ENCODE measurements at places on chromosomes 2 and 18. TPM values are rescaled to one million over a fixed set of nuclear protein-coding genes. Genes with fewer than 3 reads are reported as not detected.

Gene IL1F10
- total RNA-seq: 0.09 TPM

Gene KCNJ13
- not detected for total RNA-seq

Gene SLC20A1
- 164 TPM for total RNA-seq

Gene FIGN
- total RNA-seq: 2.1 TPM

Gene APCDD1
- total RNA-seq: 0.06 TPM

Gene ALPI
- total RNA-seq: not detected

Gene HNRNPLL
- 24.2 TPM for total RNA-seq

Gene CXCR1
- total RNA-seq: not detected

Gene CDC42EP3
- total RNA-seq: 95.3 TPM

Gene BOLL
- not detected for total RNA-seq

Gene VWA3B
- not detected for total RNA-seq

Gene SLC30A3
- total RNA-seq: 3.4 TPM

Gene HOXD13
- total RNA-seq: 0.18 TPM

Gene UBXN4
- 43.1 TPM for total RNA-seq

Gene TMEM247
- not detected for total RNA-seq

Gene SAG
- total RNA-seq: not detected

Gene SLC8A1
- total RNA-seq: 0.20 TPM

Gene TMEM200C
- total RNA-seq: not detected

Gene LDAH
- total RNA-seq: 18.7 TPM

Gene DNAJC5G
- total RNA-seq: not detected

Gene TACR1
- total RNA-seq: 0.03 TPM

Gene TUBA4B
- total RNA-seq: 0.10 TPM

Gene GAD1
- total RNA-seq: 0.34 TPM

Gene LYPD1
- 17.1 TPM for total RNA-seq

Gene LCT
- total RNA-seq: 0.03 TPM

Gene IMP4
- total RNA-seq: 163 TPM

Gene LDLRAD4
- total RNA-seq: 2.8 TPM

Gene C18orf32
- total RNA-seq: 23.6 TPM

Gene TUBA3E
- total RNA-seq: 6.9 TPM

Gene RAX
- not detected for total RNA-seq

Gene RND3
- total RNA-seq: 45.9 TPM

Gene LTBP1
- total RNA-seq: 42.1 TPM

Gene RALBP1
- total RNA-seq: 29.3 TPM

Gene ZNF521
- total RNA-seq: not detected

Gene ELOA2
- total RNA-seq: not detected
